ENCODE measurements at places on chromosomes 5 and 9. TPM values are rescaled to one million over a fixed set of nuclear protein-coding genes. Genes with fewer than 3 reads are reported as not detected.

DNA sequence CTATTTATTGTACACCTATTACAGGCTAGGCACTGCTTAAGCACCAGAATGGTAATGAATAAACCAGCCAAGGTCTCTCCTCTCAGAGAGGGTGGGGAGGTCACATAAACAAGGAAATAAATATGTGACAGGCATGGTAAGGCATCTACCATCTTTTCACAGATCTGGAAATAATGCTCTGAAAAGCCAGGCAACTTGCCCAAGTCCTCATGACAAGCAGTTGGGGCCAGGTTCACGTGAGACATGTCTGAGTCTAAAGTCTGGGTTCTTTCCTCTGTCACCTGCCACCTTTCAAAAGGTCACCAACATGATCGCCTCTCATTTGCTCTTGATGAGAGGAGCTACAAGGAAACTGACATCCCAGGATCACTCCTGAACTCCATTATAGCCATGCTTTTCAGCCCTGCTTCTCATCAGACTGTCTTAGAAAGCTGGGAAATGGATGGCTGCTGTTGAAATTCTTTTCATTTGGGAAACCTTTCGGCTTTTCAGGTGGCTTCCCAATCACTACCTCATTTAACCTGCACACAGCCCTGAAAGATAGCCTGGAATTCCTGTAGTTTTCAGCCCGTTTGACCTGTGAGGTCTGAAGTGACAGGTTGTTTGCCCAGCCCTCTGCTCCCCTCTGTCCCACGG is 123.1 kb downstream of the CRB2 start:
- DNase-seq, result no peak

GRCh38 chr9:26892251-26893029 is at the start of gene CAAP1:
Gene CAAP1 (minus strand): TSS chr9:26892802. CDS start chr9:26892715, 87 bp downstream.
- DNase-seq, result peak; percentile 97

DNA sequence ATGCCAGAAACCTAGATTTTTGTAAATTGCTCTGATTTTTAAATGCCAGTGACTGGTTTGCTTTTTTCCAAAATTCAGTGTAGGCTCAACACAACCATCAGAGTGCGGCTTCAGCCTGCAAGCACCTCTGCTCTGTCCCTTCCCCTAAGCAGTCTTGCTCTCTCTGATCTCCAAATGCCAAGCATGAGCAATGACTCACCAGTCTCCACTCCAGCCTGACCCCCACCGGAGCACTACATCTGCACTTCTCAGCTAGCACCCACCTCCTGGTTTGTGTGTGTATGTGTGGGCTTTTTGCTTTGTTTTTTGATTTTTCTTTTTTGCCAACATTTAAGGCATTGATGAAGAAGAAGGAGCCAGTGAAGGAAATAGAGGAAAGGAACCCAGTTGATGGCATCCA is 61.4 kb upstream of the ADRA1B start:
- no peak for DNase-seq

DNA sequence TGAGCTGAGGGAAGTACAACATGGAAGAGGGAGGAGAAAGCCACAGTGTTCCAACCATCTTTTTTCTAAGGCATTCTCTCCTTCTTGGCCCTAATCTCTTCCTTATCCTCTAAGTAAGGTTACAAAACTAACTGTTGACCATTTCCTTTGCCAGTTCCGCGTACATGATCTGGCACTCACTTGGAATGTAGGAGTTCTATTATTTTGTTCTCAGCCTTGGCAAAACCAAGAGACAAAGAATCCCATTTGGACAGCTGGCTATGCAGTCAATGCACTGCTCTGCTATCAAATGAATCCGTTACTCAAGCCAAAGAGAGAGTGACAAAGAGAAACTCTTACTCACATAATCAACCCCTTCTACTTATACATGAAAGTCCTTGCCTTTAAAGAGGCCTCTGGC is 410.3 kb downstream of the DTWD2 start:
- DNase-seq, result no peak

DNA sequence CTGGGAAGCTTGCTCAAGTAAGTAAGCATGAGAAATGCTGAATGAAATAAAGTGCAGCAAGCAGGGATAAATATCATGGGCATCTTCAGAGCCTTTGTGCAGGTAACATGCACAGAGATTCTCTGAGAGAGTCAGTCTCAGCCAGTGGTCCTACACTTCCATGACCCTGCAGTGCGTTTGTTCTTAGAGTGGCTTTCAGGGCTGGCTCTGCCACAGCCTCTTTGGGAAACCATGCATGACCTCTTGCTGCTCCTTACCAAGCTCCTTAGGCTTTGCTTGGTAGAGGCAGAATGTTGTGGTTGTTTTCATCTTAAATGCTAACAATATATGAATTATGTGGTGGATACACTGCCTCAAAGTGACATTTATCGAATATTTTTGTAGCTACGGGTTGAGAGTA is 5.4 kb downstream of the SYK start:
- DNase-seq, result no peak

- DNase-seq, result no peak
Observed at GRCh38 chr9:69601698-69602097, 70.5 kb downstream of the APBA1 start.

- DNase-seq, result no peak
Observed at GRCh38 chr5:13027874-13028273, 916.6 kb downstream of the DNAH5 start.

GRCh38 chr5:9617221-9617620 is 12.9 kb downstream of the TAS2R1 start:
- no peak for DNase-seq

DNA sequence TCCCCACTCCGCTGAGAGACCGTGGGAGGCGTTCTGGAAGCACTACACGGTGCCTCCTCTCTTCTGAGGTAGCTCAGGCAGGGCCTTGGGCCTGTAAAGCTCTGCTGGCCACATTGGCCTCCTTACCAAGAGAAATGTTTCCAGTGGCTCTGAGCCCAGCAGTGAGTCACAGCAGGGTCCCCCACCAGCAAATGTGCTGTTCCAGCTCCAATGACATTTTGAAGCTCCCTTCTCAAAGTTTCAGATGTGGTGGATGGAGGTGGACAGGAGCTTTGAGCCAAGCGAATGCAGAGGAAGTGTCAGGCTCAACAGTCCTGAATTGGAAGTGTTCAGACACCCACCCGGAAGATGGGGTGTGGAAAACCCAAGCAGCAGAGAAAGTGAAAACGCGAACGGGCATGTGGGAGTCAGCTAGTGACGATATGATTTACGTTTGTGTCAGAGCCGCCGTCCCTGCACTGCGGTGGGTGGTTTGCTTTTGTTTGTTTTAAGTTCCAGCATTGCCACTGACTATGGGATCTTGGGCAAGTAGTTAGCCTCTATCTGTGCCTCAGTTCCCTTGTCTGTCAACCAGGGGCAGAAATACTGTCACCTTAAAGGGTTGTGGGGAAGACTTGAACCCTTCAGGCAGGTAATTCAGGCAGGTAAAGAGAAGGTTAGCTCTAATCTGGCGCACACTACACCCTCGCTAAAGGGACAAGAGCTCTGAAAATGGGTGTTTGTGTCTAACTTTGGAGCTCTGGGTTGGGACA is 38.2 kb downstream of the C5orf15 start:
- peak; percentile 96 for DNase-seq

DNA sequence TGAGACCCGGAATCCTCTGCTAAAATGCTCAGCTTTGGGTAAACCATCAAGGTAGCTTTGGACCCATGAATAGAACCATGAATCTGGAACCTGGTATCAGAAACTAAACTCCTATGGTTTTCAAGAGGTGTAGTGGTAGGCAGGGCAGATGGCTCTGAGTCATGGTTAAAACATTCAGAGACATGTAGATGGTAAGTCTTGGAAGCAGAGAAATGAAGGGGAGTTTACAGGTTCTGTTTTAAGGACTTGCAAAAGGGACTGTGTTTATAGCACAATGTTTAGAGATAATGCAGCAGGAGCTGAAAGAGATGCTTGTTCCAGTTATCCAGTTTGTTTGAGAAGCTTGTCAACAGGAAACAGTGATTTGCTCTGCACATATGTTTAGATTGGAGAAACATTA is 36.0 kb upstream of the FBN2 start:
- DNase-seq, result no peak

GRCh38 chr5:64149268-64149667 is 16.4 kb upstream of the RNF180 start:
- DNase-seq, result no peak

DNA sequence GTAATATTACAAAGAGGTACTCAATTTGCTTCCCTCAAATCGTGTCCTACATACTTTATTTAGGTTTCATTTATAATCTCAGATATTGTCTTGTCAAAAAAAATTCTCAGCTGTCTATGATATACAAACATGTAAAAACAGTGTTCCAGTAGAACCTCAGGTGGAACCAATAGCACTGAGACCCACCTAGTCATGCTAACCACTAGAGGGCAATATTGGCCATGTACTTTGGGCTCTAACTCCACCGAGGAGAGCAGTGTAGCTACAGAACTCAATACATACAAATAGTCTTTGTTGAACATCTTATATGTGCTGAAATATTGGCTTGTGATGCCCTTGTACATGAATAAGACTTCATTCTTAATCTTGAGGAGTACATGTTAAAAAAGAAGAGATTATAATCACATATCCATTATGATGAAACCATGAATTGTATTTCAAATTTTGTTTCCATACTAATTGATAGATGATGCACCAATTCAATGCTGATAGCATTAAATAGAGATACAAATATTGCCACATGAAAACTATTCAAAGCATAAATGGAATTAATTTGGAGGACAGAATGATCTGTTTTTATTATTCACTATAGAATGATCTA is 71.2 kb upstream of the CNTLN start:
- peak; percentile 84 for DNase-seq

DNA sequence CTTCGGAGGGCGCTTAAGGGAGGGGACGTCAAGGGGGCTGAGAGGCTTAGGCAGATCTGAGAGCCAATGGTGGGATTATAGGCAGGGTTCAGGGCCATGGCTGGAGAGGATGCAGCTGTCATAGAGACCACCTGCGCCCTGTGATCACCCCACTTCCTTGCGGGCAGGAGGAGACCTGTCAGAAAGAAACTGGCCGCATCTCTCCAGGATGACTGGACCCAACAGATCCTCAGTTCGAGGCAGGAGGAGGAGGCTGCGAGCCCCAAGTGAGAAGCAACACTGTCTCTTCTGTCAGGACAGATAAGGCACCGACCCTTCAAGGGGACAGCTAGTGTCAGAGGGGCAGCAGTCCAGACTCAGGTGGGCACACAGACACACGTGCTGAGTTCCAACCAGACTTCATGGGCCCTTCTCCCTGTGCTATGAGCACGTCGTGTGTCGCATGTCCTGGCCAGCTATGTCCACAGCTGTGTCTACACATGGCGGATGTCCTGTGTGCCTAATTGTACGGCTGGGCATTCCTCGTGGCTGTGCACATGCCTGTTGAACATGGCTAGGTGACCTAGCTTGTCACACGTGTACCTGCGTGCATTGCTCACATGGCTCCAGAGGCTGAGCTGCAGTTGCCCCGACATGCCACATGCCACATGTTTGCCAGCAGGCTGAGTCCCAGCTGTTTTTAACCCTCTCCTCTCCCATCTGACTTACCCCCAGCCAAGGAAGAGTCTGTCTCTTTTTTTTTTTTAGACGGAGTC is 583 bp upstream of the AQP3 start:
- peak; percentile 79 for DNase-seq

DNA sequence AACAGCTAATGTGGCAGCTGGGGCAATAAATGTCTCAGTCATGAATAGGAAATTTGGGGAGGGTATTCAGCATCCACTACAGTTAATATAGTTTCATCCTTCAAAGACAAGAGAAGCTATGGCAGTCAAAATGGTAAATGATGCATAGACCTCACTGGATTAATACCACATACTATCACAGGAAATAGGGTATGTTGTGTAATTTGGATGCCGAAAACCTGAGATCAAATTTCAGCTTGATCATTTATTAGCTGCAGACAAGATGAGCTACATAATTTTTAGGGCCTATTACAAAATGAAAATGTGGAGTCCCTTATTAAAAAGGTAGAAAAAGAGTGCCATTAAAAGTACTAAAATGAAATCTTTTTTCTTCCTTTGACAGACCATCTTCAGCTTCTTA is 112.6 kb upstream of the MTAP start:
- no peak for DNase-seq

GRCh38 chr9:91519520-91520277 is 96.1 kb upstream of the NFIL3 start:
- DNase-seq, result no peak

- no peak for DNase-seq
Observed at GRCh38 chr9:137025517-137025966, 2.5 kb downstream of the ABCA2 start.

DNA sequence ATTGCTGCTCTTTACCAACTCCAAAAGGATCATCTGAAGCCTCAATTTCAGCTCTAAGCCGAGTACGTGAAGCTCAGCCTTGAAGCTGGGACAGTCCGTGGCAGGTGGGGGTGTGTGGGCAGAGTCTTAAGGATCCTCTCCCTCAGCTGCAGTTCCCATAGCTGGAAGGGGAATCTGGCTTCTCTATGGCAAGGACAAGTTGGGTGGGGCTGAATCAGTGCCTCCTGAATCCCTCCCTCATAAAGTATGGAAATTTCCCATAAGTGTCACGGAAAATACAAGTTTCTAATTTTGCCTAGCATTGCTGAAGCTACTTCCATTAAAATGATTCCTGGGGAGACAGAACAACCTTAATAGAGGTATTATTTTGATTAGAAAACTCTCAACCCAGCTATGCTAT is 47.9 kb upstream of the SMIM32 start:
- no peak for DNase-seq

DNA sequence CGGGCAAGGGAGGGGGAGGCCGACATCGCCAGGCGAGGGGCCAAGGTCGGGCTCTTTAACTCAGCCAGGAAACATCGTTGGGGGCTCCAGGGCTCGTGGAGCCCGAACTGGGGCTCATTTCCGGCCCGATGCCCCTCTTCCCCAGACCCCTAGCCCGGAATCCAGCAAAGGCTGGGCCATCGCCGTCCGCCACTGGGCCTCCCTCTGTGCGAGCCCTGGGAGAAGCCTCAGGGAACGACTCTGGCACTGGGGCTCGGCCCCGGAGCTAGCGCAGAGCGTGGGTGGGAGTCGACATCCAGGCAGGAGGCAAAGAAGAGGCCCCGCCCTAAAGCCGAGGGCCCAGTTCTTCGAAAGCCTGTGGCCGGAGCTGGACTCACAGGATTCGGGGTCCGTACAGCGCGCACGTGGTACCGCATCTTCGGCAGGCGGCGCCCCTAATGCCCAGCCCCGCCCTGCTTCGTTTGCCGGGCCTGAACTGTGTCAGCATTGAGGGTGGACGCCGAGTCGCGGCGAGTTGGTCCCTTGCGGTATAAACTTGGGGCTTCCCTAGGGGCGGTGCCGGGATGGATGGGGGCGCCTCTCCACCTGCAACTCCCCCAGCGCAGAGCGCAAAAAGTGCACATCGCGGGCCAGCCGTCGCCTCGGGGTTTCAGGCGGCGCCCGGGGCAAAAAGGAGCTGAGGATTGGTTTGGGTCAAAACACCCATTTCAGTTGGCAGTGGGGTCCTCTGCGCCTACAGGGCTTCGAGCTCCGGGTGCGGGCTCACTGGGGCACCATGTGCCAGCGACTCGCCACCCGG is 3.6 kb upstream of the PAX5 start:
- peak; percentile 80 for DNase-seq

GRCh38 chr9:126336736-126337325 is 10.2 kb downstream of the MVB12B start:
- DNase-seq, result no peak

The AMACR gene
- total RNA-seq, result 15.3 TPM

The ZNF454 gene
- total RNA-seq, result 3.8 TPM

The COL23A1 gene
- total RNA-seq, result not detected

The QSOX2 gene
- total RNA-seq, result 12.7 TPM

The GAPT gene
- not detected for total RNA-seq

The OTULINL gene
- 0.36 TPM for total RNA-seq

The DNAH5 gene
- total RNA-seq, result 0.36 TPM

The DIRAS2 gene
- total RNA-seq, result not detected

The NR5A1 gene
- total RNA-seq, result not detected

The C9orf50 gene
- total RNA-seq, result 0.36 TPM

Measured in osteoblast (primary cell).